Stimulated activated CD4-positive, alpha-beta T cell treated with anti-CD3 and anti-CD28 coated beads, Interleukin-12 subunit alpha, Interleukin-12 subunit beta, amount 100 ng/mL, for 24 hours (primary cell): ENCODE measurements at places on chromosomes 7 and 10.

GRCh38 chr7:66800591-66800990 lies 60.1 kb downstream of the RABGEF1 start:
- no peak for DNase-seq

GRCh38 chr7:83161186-83161585 lies 1.5 kb downstream of the PCLO start:
- no peak for DNase-seq

DNA sequence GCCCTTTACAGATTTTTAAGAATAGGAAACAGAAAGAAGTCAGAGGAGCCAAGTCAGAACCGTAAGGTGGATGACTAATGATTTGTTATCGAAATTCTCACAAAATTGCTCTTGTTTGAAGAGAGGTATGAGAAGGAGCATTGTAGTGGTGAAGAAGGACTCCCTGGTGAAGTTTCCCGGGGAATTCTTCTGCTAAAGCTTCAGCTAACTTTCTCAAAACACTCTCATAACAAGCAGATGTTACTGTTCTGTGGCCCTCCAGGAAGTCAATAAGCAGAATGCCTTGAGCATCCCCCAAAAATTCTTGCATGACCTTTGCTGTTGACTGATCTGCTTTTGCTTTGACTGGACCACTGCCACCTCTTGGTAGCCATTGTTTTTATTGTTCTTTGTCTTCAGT lies 152.9 kb downstream of the HGF start:
- no peak for DNase-seq

- no peak for DNase-seq
Observed at GRCh38 chr10:110200503-110200902, 6.9 kb upstream of the MXI1 start.

GRCh38 chr10:77188000-77188395 lies 449.6 kb downstream of the KCNMA1 start:
- DNase-seq, result no peak

DNA sequence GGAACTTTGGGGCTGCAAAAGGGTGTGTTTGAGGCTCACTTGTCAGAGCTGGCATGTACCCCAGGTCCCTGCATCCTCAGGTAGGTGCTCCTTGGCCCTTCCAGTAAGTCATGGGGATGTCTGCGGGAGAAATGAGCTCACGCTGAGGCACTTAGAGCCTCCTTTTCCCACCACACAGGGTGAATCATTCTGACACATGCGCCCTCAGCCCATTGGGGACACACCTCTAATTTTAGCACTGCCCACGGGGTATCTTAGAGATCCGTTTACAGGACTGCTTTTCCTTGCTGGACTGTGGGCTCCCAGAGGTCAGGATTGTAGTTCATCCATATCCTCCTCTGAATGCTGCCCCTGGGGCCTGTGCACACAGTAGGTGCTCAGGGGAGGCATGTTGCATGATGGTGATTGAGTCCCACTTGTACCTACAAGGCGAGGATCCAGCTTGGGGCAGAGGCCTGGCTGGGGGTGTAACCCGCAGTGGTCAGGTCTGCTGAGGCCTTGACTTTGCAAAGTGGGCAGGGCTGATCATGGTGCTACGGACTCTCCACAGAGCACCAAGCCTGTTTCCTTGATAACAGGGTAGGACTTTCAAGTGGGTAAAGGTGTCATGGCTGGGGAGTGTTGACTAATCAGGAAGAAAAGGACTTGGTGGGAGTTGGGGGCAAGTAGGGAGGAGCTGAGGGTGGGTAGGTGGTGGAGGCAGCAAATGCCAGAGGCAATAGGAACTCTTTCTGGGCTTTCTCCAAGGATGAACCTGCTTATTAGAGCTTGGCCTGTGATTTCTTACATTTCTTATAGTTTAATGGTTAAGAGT lies 5.8 kb downstream of the TSPAN15 start:
- DNase-seq, result no peak

- DNase-seq, result no peak
Observed at GRCh38 chr10:35684586-35684985, 42.5 kb upstream of the FZD8 start.

DNA sequence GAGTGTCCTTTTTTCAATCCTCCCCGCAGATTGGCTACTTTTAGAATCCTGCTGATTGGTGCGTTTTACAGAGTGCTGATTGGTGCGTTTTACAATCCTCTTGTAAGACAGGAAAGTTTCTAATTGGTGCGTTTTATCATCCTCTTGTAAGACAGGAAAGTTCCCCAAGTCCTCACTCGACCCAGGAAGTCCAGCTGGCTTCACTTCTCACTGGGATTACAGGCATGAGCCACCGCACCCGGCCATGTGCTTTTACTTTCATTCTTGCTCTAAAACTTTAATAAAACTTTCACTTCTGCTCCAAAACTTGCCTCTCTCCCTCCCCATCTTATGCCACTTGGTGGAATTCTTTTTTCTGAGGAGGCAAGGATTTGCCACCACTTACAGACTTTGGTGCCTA lies 17.0 kb upstream of the WAPL start:
- DNase-seq, result no peak

DNA sequence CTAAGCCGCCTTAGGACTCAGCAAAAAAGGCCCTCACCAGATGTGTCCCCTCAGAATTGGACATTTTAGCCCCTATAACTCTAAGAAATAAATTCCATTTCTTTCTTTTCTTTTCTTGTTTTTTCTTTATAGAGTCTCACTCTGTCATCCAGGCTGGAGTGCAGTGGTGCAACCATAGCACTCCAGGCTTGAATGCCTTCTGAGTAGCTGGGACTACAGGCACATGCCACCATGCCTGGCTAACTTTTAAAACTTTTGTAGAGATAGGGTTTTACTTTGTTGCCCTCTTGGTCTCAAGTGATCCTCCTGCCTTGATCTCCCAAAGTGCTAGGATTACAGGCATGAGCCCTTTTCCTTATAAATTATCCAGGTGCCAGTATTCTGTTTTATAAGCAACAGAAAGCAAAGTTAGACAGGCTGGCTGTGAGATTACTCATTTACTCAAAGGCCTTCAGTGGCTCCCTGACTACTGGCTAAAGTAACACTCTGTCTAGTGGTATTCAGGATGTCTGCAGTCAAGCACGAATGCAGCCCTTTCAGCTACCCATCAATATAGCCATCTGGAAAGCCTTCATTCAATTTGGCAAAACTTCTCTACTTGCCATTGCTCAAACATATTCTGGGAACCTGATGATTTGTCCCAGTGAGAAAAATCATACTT lies 128.6 kb downstream of the ICA1 start:
- no peak for DNase-seq

GRCh38 chr7:152902054-152902453 lies 142.5 kb downstream of the ACTR3B start:
- DNase-seq, result no peak

DNA sequence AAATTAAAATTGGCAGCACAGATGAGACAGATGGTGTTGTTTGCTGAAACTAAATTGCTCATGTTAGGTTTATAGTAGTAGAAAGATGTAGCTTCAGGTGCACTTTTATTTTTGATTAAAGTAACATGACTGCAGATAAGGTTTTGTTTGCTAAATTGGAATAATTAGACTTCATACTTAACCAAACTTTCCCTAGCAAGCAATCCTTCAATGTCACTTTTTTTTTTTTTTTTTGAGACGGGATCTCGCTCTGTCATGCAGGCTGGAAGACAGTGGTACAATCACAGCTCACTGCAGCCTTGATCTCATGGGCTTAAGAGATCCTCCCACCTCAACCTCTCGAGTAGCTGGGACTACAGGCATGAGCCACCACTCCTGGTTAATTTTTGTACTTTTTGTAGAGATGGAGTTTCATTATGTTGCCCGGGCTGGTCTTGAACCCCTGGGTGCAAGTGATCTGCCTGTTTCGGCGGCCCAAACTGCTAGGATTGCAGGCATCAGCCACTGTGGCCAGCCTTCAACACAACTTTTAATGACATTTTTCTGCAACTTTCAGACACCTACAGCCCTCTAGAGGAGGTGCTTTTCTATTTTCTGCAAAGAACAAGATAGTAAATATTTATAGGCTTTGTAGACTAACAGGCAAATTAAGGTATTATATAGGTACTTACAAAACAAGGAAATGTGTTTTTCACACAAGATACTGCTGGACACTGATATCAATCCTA lies 84.8 kb upstream of the CCNY start:
- DNase-seq, result no peak

- DNase-seq, result no peak
Observed at GRCh38 chr7:130998993-130999602, 265.1 kb upstream of the KLF14 start.

GRCh38 chr10:58994226-58995057 lies 182.0 kb upstream of the PHYHIPL start:
- no peak for DNase-seq

DNA sequence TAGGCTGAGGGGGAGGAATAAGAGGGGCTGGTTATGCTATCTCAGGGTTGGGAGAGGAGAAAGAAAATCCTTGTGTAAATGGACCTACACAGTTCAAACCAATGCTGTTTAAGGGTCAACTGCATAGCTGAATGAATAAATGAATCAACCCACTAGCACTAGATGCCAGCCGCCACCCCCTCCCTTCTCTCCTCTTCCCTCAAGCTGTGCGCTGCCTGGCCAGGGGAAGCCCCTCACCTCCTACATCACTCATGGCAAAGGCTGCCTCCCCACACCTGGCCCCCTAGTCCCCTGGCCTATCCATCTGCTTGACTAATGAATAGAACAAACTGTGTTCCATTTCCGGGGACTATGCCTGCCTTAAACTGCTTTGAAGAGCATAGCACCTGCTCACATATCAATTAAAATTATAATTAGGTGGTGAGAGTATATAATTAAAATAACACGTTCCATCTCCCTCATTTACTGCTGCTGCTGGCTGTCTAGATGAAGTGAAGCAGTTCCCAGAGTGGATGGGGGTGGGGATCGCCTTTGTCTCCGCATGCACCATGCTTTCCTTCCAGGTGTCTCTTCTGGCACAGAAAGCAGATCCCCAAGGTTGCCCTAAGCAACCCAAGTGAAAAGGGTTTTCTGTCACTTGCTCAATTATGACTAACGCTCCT lies 32.6 kb downstream of the GRID1 start:
- no peak for DNase-seq

DNA sequence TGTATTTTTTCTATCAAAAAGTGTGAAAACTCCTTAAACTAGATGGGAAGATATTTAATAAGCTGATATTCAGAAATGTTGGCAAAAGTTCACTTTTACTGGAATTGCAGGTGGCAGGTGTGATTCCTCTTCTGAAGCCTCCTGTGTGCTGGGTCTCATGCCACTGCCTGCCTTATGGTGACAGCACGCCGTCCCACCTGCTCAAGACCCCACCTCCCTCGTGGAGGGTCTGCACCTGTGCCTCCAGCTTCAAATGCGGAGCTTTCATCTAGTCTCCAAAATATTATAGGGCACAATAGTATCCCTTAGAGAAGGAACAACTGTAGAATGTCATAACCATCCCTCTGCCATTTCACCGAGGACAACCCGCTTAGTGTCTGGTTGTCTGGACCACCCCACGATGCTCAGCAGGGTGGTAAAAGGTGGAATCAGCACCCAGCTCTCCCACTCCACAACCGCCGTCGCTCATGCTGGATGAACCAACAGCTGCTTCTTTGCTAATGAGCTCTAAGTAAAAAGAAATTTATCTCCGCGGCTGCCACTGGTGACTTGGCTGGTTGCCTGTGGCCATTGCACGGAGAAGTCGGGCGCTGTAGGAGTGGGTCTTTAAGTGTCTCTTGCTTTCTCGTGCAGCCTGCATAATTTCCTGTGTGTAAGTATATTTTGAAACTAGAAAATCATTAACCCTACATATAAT lies 119.3 kb upstream of the TCERG1L start:
- DNase-seq, result no peak

DNA sequence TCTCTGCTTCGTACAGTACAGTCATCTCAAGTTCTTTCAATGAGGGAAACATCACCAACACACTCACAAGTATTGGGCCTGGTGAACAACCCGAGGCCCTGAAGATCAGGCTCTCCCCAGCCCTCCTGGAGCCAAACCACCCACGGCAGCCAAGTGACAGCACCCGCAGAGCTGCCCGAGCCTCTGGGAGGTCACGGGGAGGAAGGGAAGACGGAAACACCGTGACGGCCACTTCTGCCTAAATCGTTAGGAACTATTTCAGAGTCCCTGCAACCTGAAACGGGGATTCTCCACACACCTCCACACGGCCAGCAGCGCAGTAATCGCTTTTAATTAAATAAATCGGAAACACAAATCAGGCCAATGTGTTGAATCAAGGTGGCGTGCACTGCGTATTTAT lies 222.6 kb downstream of the MAD1L1 start:
- DNase-seq, result no peak
